NCI-H1436 treated with DMSO at 0.1 percent for 48 hours (cell line): ENCODE measurements at places on chromosomes 7 and 10.

GRCh38 chr7:113083132-113083815 is 3.4 kb downstream of the GPR85 start:
- DNase-seq: no peak

- no peak for DNase-seq
Observed at GRCh38 chr7:80766724-80767123, 128.3 kb downstream of the CD36 start.

DNA sequence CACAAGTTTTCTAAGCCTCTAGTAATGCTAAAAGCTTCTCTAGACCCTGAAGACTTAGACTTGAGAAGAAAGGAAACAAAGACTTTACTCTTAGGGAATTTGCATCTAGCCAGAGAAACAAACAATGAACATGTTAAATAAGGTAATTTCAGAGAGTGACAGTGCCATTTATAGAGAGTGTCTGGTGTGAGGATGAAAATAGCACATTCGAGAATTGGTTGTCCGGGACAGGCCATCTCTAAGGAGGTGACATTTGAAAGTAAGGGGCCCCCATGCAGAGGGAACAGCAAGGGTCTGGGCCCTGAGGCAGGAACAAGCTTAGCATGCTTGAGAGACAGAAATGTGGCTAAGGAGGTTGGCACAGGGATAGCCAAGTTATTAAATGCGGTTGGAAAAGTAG is 48.1 kb downstream of the ADAM22 start:
- no peak for DNase-seq

- DNase-seq: no peak
Observed at GRCh38 chr7:17022920-17023319, 141.1 kb upstream of the AGR3 start.

DNA sequence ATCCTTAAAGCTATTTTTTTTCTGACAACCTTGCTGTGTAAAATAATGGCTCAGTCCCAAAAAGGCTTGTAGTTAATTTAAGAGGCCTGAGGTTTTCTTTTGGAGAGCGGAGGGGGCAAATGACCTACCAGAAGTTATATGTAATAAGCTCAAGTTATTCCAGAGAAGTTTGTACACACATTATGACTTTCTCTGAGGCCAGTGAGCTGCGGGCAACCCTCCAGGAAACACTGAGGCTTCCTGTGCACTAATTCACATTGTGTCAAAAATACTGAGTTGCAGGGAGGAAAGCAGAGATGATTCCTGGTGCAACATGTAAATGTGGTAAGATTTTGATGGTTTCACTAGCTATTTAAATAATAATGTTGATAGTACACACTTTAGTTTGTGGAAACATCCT is 188.6 kb downstream of the DIP2C start:
- DNase-seq: no peak

- DNase-seq: no peak
Observed at GRCh38 chr7:3738964-3739363, 437.9 kb downstream of the SDK1 start.

DNA sequence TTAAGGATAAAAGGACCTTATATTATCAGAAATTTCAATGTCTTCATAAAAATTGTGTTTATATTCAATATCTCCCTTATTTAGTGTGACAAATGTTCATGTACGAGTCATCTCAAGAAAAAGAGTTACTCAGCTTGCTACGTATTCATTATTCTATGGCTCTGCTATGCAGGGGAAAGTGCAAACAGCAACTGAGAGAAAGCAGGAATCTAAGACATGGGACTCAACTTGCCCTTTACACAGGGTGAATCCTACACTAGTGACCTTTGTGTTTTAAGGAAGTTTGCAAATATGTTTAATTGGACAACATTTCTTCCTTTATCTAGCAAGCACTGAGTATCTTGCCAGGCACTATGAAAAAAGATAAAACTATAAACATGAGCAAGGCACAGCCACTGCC is 104.7 kb downstream of the NPSR1 start:
- DNase-seq: no peak

DNA sequence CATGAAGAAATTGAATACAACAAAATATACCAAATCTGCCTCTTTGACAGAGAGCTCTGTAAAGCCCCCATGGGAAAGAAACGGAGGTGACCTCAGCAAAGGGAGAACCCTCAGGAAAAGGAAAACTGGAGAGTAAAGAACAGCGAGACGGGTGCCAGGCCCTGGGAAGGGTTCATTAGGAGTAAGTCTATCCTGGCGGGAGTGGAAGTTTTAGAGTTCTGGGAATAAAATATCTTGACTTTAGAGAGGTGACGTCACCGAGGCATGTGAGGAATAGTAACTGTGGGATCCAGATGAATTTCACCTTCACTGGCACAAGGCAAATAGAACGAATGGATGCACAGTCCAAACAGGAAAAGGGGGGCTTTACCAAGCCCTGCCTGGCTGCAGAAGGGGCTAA is 362.8 kb upstream of the IGFBP3 start:
- no peak for DNase-seq

GRCh38 chr10:2478656-2479055 is 588.7 kb upstream of the PFKP start:
- no peak for DNase-seq

- no peak for DNase-seq
Observed at GRCh38 chr10:100615241-100615640, 79.5 kb downstream of the HIF1AN start.

- DNase-seq: no peak
Observed at GRCh38 chr7:78018641-78019446, 220.3 kb downstream of the PHTF2 start.

DNA sequence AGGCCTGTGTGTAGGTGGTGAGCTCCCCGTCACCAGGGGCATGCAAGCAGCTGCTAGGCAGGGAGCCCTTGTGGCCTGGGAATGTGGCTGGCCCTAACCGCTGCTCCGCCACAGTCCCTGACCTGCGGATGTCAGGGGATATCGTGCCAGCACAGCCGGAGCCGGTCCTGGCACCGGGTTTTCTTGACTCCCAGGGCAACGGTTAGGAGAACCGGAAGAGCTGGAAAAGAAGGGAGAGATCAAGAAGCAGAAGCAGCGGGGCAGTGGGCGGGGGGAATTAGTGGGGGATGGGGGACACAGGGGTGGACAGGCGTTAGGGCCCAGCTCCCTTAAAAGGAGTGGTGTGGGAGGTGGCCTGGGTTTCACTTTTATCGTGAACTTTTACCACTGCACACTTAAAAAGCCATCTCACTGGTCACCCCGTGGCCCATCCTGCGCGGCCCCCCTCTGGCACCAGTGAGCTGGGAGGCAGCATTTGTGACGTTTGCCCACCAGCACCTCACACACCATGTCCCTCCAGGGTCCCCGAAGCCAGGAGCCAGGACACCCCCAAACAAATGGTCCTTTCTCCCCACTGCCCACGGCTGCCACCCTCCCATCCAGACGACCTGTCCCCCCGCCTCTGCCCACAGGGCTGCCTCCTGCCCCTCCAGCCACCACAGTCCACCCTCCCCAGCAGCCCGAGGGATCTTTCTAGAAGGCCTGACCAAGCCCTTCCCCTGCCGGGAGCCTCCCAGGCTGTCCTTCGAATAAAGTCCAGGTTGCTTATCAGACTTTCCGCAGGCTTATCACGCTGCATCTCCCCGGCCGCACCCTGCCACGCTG is 1.8 kb upstream of the MICALL2 start:
- no peak for DNase-seq

GRCh38 chr10:17454161-17455014 is at the start of gene ST8SIA6:
ST8SIA6 (minus strand) TSS chr10:17454595; CDS start chr10:17454255, 340 bp downstream.
- no peak for DNase-seq

GRCh38 chr7:139479620-139480019 is 3.9 kb downstream of the KLRG2 start:
- no peak for DNase-seq

DNA sequence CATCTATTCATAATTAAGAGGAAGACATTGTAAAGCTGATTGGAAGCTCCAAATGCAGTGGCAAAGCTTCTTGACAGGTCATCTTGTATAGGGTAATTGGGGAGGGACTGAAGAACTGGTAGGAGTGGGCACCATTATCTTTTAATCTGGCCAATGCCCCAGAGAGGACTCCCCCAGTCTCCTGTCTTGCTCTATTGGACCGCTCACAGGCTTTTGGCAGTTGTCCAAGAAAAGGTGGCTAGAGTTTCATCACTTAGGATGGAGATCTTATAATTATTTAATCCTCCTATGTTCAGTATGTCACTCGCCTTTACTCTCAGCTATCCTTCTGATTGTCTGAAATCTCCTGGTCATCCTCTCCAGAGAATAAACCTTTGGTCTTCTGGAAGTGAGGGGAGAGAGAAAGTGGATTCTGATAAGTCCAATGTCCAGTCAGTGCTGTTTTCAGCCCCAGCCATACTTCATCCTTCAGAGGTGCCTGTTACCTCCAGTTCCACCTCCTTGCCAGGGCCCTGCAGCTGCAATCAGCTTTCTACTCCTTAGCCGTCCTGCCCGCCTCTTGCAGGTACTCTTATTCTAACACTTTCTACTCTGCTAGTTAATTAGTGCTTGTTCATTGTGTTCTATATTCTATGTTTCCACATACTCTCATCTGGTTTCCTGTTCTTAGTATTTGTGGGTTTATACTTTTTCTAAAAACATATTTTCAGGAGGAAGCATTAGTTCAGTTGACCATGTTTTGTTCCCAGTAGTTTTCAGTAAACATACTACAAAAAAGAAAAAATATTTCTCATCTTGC is 241.6 kb downstream of the NSUN6 start:
- no peak for DNase-seq

DNA sequence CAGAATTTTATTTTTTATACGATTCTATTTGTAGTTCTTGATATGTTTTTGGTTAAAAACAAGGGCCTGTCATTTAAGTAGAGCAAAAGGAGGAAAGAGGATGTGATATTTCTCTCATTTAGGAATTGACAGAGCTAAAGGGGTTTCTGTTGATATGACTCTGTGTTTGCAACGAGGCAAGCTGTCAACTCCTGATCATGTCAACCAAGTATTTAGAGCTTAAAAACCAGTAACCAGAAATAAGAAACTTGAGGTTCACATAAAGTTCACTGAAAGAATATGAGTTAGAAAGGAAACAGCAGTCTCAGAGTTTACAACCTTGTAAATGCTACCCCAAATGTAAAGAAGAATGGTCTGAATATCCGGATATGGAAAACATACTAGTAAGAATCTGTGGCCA is 434.2 kb downstream of the PARD3 start:
- DNase-seq: no peak

GRCh38 chr10:120988751-120989150 is 137.6 kb downstream of the WDR11 start:
- no peak for DNase-seq

GRCh38 chr7:73703757-73704639 is 15.5 kb downstream of the STX1A start:
- no peak for DNase-seq

DNA sequence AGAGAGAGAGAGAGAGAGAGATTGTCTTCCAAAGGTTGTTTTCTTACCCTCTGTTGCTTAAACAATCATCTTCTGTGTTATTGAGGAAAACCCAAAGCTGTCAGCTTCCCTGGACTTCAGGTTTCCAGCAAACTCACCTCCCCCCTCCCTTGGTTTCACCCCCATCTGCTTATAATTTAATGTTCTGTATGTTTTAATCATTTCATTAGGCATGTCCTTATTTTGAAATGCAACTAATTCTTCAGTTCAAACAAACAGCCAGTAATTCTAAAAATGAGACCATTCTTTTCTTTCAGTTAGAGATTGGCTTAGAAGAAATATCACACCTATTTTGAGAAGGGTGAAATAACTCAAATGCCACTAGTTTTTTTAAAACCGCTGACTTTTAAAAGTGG is 102.9 kb downstream of the FAM204A start:
- DNase-seq: no peak

GRCh38 chr7:98737176-98737575 is 120.1 kb downstream of the NPTX2 start:
- no peak for DNase-seq

- no peak for DNase-seq
Observed at GRCh38 chr7:71795410-71795809, 616.7 kb downstream of the CALN1 start.

DNA sequence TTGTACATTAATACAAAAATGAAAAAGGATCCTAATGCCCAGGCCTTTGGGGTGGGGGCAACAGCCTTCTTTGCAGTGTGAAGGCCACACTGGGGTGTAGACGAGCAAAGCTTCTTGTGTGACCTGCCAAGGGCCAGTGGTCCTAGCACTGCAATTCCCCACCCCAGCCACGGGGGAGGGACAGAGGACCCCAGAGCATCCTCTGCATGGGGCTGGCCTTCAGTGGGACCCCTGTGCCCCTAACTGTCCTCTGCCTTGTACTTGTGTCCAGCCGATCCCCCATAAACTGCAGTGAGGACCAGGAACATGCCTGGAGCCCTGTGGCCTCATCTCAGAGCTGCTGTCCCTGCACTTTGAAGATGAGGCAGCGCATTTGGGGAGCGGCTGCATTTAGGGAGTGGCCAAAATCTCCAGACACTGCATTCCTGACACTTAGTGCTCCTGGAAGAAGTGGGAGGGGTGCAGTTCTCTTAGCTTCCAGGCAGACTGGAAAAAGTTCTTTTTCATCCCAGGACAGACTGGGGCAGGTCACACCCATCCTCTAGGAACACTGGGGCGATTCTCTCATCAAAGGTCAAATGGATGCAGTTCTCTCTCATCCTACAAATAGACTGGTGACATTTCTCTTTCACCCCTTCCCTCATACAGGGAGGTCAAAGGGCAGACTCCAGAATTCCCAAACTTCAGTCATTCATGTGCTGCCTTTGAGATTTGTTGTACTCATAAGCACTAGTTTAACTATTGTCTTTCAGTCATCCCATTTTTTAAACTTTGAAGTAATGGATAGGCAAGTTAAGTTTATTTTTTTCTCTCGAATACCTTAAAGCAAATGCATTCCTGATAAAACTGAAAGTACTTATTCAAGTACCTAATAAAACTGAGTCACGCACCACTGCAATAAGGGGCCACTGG is 922 bp upstream of the MYO1G start:
- no peak for DNase-seq

- DNase-seq: no peak
Observed at GRCh38 chr7:30671793-30672465, 10.3 kb downstream of the CRHR2 start.

DNA sequence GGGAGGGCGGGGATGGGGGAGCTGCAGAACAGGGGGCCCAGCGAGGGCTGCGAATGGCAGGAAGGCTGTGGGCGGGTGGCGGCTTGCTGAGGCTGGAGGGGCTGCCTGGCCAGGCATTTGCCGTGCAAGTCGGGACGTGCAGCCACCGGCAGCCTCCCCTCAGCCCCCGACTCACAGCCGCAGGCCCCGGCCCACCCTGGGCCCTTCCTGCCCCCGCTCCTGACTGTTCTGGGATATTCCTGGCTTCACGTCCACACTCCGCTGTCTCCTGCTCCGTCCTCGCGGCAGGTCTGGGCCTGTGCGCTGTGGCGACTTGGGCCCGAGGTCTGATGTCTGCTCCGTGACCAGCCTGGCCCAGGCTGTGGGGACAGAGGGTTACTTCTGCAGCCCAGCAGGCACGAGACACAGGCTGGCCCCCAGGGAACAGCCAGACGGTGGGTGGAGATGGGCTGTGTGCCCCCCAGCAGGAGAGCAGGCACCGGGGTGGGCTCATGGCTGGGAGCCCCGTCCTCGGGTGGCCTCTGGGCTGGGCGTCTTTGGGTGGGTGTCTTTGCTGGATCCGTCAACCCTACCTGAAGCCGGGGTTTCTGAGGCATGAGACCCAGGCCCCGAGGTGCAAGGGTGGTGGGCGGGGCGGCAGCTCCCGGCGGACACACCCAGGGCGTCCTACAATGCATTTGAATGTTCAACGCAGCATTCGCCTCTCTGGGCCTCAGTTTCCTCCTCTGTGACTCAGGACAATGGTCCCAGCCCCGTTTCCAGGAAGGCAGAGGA is 86.5 kb downstream of the FOXL3 start:
- DNase-seq: no peak

GRCh38 chr7:136585954-136586670 is 282.3 kb upstream of the CHRM2 start:
- no peak for DNase-seq

- no peak for DNase-seq
Observed at GRCh38 chr7:7816084-7816483, 97.7 kb upstream of the RPA3 start.
